Posterior vena cava (tissue), 2 donors: ENCODE measurements at places on chromosomes 3 and 15.

DNA sequence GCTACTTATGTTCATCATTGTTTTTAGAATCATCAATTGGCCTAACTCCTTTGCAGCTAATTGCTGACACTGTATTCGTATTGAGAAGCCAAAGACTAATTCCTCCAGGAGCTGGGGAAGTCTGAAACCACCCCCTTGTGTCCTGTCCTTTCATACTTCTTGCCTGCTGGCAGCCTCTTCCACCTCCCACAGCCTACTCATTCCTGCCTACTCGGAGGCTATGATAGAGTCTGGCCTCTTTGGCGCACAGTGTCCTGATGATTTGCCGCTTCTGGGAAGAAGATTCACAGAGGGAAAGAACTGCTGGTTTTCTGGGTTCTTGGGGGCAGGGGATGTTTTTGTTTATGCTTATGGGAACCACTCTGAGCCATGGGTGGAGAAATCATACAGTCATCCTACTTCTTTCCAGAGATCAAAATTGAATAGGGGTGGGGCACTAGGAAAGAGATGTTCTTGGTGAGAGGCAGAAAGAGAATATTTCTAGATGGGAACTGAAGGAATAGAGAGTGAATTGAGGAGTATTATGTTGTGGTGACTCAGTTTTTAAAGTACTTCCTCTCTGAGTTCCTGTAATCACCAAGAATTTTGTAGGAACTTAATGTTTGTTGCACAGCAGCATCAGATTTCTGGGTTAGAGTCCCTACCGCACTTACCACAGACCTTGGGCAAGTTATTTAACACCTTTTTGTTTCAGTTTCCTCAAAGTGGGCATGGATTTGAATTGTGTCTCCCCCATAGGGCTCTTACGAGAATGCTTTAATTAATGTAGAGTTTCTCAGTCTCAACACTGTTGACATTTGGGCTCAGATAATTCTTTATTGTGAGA lies 22.1 kb upstream of the SCAANT1 start:
- DNase-seq: no peak

GRCh38 chr3:147393943-147394883 lies 12.1 kb downstream of the ZIC4 start:
- DNase-seq: no peak

GRCh38 chr3:27253391-27253790 lies 115.8 kb downstream of the NEK10 start:
- no peak for DNase-seq

DNA sequence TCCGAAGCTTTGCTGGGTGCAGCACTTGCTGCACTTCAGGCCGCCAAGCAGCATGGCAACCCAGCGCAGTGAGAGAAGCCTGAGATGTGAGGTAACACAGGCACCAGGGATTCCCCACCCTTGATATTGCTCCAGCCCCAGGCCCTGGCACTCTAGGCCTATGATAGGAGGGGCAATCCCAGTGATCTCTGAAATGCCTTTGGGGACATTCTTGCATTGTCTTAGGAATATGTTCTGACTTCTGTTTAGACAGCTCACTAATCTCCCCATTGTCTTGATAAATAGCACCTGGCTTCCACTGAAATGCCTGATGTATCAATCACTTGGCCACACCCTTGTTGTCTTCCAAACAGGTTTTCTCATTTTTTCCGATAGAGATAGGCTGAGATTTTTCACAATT lies 102.8 kb downstream of the SOX14 start:
- no peak for DNase-seq

GRCh38 chr15:70415398-70415797 lies 317.7 kb upstream of the TLE3 start:
- DNase-seq: no peak
